CMK (cell line): ENCODE measurements at places on chromosomes 13 and 19.

- no peak for DNase-seq
Observed at GRCh38 chr13:98976941-98977340, 923 bp downstream of the DOCK9 start.

- DNase-seq, result no peak
Observed at GRCh38 chr13:24254146-24254841, 55.1 kb upstream of the C1QTNF9 start.

- DNase-seq, result no peak
Observed at GRCh38 chr13:102907886-102908515, 62.2 kb downstream of the ERCC5 start.

- DNase-seq, result no peak
Observed at GRCh38 chr19:35911790-35912189, 3.7 kb upstream of the TYROBP start.

DNA sequence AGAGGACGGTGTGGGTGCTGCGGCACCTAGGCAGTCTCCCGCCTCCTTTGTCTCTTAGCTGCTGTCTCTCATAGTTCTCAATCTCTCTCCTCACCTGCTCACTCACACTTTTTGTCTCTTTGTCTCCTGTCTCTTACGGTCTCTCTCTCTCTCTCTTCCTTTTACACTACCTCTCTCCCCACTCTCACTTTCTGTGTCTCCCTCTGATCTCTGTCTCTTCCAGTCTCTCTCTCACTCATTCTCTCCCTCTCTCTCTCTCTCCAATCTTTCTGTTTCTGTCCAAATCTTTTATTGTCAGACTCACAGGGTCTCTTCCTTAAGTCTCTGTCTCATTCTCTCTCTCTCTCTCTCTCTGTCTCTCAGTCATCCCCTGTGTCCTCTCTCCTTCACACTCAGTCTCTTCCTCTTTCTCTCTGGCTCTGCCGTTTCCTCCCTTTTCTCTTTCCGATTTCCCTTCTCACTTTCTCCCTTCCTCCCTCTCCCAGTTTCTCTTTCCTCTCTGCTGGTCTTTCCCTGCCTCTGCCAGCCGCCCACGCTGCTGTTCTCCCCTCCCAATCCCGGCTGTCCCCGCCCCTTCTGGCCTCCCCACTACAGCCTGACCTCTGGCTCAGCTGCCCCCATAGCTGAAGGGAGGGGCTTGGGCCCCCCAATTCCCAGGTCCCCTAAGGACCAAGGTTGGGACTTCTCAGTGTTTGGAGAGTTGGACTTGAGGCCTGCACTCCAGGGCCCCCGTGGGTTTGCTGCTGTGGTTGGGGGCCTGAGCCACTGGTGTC lies at the start of gene PLEKHA4:
Gene PLEKHA4 (minus strand): TSS at position 504 of the 773 bp plus-strand sequence. CDS start 997 bp downstream, outside the sequence.
- DNase-seq, result no peak

- no peak for DNase-seq
Observed at GRCh38 chr13:43157796-43158195, 134.4 kb downstream of the DNAJC15 start.

- DNase-seq, result no peak
Observed at GRCh38 chr13:113410472-113411201, 42.7 kb downstream of the ADPRHL1 start.

DNA sequence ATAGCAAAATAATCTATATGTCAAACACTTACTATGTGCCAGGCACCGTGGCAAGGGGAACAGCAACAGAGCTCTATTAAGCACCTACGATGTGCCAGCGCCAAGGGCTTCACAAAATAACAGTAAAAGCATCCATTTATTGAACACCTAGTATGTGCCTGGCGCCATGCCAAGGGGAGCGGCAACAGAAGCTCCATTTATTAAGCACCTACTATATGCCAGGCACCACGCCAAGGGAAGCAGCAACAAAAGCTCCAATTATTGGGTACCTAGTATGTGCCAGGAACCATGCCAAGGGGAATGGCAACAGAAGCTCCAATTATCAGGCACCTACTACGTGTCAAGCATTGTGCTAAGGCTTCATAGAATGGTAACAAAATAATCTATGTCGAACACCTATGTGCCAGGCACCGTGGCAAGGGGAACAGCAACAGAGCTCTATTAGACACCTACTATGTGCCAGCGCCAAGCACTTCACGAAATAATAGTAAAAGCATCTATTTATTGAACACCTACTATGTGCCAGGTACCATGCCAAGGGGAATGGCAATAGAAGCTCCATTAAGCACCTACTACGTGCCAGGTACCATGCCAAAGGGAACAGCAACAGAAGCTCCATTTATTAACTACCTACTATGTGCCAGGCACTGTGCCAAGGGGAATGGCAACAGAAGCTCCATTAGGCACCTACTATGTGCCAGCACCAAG lies 107.7 kb downstream of the PTPRS start:
- no peak for DNase-seq

- DNase-seq, result peak; percentile 47
Observed at GRCh38 chr13:22925881-22926747, 254.7 kb upstream of the SGCG start.

GRCh38 chr19:3007975-3008374 lies 21.1 kb downstream of the TLE2 start:
- DNase-seq, result no peak

DNA sequence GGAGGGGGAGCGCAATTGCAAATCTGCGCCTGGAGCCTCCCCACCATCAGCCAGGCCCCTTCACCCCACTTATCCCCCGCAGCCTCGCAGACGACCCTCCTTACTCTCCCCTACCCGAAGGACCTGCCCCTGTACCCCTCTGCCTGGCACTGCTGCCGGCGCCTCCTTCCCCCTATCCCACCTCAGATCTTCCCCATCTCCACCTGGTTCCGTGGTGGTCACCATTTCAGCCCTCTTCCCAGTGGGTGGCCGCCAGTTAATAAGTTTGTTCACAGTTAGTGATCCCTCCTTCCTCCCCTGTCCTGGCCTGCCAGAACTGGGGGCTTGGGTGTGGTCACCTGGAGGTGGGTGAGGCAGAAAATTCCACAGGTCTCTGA lies 397 bp downstream of the SLC44A2 start:
- no peak for DNase-seq

DNA sequence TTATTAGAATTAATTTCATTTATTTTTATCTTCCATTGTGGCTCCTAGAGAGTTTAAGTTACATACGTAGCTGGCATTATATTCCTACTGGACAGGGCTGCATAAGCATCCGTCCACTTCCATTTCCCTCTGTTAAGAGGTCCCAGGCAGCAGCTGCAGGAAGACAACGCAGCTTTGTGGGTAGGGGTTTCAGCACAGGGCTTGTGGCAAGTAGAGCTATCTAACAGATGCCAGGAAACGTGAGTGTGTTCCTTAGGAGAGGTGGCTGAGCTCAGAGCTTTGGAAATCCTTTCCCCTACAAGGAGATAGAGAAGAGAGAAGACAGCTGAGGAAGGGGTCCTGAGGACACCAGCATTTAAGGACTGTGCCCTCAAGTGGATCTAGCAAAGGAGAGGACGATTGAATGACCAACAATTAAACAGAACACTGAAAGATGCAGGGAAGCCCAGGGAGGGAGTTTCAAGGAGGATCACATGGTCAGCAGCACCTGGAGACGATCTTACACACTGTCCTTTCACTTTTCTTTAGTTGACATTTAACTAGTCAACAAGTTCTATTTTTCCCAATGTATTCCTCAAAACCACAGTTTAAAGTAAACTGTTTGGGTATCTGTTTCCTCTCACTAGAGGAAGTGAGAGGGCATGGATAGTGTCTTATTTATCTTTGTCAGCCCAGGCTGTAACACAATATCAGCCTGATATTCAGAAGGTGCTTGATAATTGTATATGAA lies 2.3 kb upstream of the N4BP2L1 start:
- DNase-seq, result peak; percentile 59

- DNase-seq, result no peak
Observed at GRCh38 chr13:19646063-19646462, 12.6 kb downstream of the MPHOSPH8 start.

DNA sequence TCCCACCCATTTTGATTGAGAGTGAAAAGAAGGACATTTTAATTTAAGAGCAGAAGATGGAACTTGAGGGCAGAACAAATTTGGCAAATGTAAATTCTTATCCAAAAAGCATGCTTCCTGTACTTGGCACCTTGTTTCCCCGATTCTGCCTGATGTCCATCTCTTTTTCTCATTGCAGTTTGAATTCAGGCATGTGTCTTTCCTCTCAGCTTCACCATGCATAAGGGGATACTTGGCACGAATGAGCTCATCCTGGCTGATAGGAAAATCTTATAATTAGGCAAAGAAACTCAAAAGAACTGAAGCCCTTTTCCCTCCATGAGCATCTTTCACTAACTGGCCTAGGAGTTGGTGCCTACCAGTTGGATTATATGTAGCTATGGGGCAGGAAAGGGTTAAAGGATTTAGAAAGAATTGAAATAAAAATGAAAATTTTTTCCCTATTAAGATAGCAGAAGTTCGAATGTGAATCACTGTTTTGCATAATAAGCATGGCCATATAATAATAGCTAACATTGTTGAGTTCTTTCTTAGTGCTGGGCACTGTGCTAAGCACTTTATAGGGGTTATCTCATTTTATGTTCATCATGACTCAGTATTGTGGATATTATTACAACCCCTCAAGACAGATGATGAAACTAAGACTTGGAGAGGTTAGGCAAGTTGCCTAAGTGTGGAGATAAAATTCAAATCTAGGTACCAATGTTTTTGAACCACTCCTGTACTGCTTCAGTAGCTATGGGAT lies 386.6 kb downstream of the KCNRG start:
- no peak for DNase-seq

GRCh38 chr13:73618275-73618865 lies 515.8 kb downstream of the KLF12 start:
- DNase-seq, result no peak

DNA sequence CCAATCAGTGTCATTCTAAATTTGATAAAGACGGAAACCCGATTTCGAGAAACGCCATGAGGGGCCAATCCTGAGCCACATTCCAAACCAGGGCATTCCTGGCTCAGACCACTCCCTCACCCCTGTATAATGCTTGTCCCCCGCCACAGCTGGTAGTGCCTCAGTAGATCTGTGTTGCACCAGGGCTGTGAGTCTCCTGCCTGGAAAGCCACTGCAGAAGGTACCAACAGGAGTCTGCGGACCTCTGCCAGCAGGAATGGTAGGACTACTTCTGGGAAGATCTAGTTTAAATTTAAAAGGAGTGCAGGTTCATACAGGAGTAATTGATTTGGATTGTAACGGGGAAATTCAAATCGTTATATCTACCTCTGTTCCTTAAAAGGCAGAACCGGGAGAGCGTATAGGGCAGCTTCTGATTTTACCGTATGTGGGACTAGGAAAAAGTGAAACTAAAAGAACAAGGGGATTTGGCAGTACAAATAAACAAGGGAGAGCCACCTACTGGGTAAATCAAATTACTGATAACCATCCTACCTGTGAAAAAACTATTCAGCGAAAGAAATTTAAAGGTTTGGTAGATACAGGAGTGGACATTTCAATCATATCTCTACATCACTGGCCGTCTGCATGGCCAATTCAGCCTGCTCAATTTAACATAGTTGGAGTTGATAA lies 20.8 kb upstream of the ZNF266 start:
- no peak for DNase-seq

GRCh38 chr13:18949970-18950369 lies 231.7 kb downstream of the TUBA3C start:
- no peak for DNase-seq

- DNase-seq, result peak; percentile 79
Observed at GRCh38 chr19:54959840-54960239, 6.3 kb upstream of the NLRP2 start.

DNA sequence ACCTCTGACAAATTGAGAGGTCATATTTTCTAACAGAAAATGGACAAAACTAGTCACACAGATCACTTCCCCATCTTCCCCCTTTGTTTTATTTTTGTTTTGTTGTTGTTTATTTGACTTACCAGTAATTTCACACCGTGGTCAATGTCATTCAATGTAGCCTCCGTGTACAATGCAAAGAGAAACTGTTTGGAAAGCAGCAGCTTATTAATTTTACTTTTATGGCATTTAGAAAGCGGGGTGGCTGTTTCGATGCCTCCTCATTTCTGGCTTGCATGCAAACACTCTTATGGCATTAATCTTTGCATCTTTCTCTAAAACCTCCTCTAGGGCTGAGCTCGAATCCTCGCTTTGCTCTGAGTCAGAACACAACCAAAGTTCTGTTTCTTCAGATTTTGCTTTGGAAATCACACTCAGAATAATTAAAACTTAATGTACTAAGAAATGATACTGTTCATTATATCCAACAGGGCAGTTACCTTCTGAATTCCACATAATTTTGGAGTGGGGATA lies 77.0 kb downstream of the ZNF536 start:
- no peak for DNase-seq

- no peak for DNase-seq
Observed at GRCh38 chr19:35717665-35718344, at the start of gene KMT2B. Gene KMT2B, plus strand, starts transcription at chr19:35718003. Its CDS starts 16 bp downstream, at chr19:35718019.

DNA sequence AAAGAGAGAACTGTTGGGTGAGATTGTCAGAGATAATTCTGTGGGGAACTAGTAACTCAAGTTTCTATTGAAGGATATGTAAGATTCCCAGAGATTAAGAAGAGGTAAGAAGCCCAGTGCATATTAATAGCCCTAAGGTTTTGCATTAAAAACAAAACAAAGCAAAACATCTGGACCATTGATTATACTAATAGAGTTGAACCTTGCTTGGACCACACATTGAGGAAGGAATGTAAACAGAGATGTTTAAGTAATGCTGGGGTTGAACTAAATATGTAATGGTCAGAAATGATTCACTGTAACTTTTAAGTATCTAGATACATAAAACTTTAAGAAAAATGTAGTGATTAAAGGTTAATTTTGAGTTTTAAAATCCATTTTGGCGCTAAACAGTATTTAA lies 1770.0 kb downstream of the PCDH9 start:
- DNase-seq, result no peak

DNA sequence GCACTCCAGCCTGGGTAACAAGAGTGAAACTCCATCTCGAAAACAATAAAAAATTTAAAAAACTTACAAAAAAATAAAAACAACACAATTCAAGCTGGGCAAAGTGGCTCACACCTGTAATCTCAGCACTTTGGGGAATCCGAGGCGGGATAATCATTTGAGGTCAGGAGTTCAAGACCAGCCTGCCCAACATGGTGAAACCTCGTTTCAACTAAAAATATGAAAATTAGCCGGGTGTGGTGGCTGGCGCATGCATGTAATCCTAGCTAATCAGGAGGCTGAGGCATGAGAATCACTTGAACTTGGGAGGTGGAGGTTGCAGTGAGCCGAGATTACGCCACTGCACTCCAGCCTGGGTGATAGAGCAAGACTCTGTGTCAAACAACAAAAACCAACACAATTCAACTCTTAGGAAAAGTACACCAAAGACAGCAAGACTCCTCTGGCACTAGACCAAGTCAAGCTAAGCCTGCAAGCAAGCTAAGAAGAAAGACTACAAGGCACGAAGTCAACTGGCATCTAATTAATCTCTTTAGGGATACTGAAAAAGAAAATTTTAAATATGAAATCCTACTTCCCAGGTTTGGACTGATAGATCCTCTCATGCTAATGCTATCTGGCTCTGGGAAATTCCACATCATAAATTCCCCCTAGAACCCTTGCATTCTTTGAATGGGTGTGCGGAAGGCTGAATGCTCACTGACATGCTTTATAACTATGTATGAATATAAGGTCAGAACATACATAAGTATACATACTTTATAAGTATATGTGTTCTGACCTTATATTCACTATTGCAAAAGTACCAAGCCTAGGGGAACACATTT lies 7.9 kb downstream of the PBX4 start:
- no peak for DNase-seq

- no peak for DNase-seq
Observed at GRCh38 chr19:48182434-48182833, 12.0 kb downstream of the ZSWIM9 start.

- no peak for DNase-seq
Observed at GRCh38 chr19:43354305-43354627, 780 bp downstream of the CD177 start.

- DNase-seq, result no peak
Observed at GRCh38 chr19:31706691-31707620, 357.7 kb upstream of the TSHZ3 start.
